ENCODE measurements at places on chromosomes 12 and 14.

GRCh38 chr12:102669056-102669455, 188.7 kb upstream of the IGF1 start:
- DNase-seq, result no peak

GRCh38 chr12:34244608-34245007, 222.3 kb downstream of the ALG10 start:
- no peak for DNase-seq

GRCh38 chr12:56688846-56689109, 694 bp upstream of the PTGES3 start:
- no peak for DNase-seq

DNA sequence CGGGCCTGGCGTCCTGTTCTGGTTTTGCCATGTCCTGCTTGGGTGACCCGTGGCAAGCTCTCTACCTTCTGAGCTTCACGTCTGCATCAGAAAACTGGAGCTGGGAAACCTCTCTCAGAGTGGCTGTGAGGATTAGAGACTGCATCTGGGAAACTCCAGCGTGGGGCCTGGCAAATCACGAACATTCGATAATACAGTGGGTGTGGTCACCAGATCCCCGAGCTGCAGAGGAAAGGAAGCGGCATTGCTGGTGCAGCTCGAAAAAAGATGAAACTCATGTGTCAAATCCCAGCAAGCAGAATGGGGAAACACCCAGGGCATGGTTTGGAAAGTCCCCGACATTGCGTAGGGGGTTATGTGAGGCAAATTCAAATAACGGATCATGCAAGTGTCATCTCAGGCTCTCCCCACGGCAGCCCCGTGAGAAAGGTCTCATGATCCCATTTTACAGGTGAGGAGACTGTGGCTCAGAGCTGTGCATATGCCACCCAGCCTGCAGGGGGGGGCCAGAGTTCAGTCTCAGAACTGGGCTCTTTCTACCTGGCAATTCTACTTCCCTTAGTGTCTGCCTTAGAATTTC, 98.1 kb upstream of the VRK1 start:
- no peak for DNase-seq

DNA sequence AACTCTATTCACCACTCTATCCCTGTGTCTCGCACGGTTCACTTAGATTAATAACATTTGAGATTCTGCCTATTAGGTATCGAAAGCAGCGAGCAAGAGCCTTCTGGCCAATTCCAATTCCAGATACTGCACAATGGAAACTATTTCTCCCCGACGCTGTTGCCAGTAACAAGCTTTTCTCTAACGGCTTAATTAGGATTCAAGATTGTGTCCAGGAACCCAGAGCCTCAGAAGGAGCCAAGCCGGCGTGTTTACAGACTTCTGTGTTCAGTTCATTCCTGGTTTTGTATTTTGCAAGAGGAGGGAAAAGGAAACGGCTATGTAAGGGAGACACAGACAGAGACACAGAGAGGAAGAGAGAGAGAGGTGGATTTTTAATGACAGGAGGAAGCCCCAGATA, 185.6 kb downstream of the DICER1 start:
- no peak for DNase-seq

GRCh38 chr12:93242154-93242972, 135.4 kb upstream of the NUDT4 start:
- DNase-seq, result no peak

DNA sequence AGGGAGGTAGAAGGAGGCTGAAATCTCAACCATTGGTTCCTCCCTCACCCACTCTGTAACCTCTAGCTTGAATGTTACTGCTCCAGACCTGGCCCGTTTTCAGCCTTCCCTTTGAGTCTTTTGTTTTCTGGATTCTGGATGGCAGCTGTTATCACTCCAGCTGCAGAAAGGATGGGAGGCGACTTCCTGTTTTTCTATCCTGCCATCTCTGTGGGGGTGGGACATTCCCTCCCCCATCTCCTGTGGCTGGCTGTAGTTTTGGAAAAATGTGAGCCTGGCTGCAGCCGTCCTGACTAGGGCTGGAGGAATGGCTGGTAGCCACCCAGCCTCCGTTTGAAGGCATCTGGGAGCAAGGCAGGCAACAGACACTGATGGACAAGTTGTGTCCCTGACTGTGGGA, 2.9 kb upstream of the PPFIBP1 start:
- DNase-seq, result no peak

DNA sequence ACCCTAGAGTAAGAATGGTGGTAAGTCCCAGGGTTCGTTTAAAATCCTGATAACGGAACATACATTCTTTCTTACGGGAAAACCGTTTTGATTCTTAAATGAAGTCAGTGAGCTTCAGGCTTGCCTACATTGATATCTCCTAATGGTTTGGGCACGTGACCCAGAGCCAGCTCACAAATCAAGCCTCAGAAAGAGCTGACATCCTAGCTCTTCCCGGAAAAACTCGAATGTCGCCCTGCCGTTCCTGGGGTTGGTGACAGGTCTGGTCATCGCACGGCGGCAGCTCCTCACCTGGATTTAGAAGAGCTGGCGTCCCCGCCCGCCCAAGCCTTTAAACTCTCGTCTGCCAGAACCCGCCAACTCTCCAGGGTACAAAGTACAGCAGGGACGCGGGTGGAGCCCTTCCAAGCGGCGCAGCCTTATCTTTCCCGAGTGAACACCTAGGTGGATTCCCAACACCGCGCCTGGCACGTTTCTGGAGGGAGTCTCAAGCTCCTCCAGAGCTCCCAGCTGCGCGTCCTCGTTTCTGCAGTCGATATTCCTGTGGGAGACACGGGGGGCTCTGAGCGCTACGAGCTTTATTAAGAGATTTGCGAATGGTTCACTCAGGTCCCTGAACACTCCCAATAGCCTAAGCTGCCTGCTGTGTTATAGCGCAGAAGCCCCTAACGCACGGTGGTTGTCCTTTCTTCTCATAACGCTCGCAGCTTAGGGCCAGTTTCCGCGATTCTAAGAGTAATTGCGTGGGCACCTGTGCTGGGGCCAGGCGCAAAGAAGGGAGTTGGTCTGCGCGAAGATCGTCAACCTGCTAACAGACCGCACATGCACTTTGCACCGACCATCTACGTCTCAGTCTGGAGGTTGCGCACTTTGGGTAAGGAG, at the start of gene SSTR1:
TSS of gene SSTR1 (plus strand) at position 169 of the 882 bp plus-strand sequence. CDS start 1,486 bp downstream, outside the sequence.
- DNase-seq, result peak; percentile 52

GRCh38 chr14:104638927-104639450, 34.4 kb upstream of the TMEM179 start:
- no peak for DNase-seq

GRCh38 chr14:36508418-36509068, 11.5 kb downstream of the NKX2-1 start:
- no peak for DNase-seq

DNA sequence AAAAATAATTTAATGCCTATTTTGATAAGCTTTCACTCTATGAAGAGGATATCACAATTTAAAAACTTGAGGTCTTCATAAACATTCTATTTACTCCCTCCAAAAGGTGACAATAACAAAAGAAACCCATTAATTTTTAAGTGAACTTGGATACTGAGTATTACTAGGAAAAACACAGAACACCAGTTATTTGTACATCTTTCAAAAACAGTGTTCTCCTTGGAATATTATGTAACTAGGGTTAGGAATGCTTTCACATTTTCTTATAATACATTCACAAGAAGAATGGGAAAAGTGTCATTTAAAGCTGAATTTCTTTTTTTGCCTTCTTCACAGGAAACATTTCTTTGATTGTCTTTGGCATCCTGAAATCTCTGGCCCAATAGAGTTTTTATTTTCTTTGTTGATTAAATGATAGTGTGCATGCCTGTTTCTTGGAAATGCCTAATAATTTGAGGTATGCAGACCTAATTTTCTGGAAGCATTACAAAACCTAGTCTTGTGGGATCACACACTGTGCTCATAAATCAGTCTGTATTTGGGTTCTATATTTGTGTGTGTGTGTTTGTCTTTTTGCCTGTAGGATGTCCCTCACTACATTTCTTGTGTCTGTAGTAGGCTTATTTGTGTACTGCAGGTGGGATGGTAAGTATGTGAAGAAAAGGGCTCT, 76.5 kb downstream of the WNK1 start:
- DNase-seq, result no peak

- no peak for DNase-seq
Observed at GRCh38 chr12:12803186-12803585, 10.0 kb upstream of the DDX47 start.

DNA sequence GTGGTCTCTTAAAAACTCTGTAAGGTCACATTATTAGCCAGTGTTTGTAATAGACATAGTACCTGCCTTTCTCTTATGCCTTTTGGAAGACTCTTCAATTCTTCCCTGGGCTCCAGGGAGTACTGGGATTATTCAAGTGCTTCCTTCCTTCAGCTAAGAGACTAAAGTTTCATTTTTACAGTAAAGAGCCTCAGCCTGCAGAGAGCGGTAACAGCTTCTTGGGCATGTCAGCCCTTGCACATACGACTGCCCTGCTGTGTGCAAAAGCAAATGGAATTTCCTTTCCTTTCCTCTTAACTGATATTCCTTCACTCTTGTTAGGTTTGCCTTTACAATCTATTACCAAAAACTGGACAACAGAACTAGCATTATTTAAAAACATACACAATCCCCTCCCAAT, 32.9 kb upstream of the AMIGO2 start:
- DNase-seq, result no peak

- DNase-seq, result no peak
Observed at GRCh38 chr12:49880756-49881414, 22.8 kb downstream of the FAIM2 start.

DNA sequence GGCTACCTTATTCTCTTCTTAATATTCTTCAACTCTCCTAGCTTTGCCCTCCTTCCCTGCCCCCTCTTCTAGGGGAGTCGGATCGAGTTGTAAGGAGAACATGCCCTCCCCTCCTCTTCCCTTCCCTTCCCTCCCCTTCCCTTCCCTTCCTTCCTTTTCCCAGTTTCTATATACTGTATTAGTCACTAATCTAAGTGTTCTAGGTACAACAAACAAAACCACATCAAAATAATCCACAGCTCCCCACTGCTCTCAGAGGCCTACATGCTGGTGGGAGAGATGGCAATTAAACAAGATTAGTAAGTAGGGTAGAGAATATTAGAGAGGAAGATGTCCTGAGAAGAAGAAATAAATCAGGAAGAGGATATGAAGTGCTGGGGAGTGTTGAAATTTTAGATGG, 119.9 kb upstream of the PZP start:
- DNase-seq, result no peak

DNA sequence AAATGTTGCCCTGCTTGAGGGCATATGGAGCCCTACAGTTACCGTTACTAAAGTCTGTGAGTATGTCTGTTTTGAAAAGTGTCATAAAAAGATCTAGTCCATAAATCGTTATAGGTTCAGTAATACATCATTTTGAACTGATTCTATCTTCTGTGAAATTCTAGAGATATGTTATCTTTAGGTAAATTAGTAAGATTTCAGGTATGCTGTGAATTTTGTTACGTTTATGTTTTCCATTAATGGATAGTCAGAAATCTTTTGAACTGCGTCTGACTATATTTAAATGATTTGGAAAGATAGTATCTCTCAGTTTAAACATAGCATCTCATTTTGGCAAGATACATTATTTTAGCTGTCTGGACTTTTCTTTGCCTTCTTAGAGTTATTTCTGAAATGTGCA, 8.3 kb downstream of the ALG10 start:
- no peak for DNase-seq

- DNase-seq, result no peak
Observed at GRCh38 chr14:55449116-55449515, 8.7 kb upstream of the TBPL2 start.

GRCh38 chr14:34722723-34723545, 8.5 kb upstream of the CFL2 start:
- peak; percentile 23 for DNase-seq

- DNase-seq, result no peak
Observed at GRCh38 chr14:34000396-34000795, 49.5 kb upstream of the EGLN3 start.

DNA sequence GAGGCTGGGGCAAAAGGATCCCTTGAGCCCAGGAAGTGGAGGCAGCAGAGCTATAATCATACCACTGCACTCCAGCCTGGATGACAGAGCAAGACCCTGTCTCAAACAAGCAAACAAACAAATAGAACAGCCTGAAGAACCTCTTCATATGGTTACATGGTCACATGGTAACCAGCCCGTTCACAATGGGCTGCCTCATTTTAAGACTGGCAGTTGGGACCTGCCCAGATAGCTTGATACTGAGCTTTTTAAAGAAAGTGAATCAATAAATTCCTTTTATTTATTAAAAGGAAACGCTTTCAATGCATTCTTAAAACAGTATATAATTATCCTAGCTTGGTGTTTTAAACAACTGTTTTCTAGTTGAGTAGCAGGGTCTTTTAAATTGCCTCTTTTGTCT, 10.5 kb downstream of the MLXIP start:
- peak; percentile 20 for DNase-seq

GRCh38 chr12:6200256-6201212, at the start of gene CD9:
Gene CD9 (plus strand): TSS chr12:6200400. CDS start chr12:6200500, 100 bp downstream.
- no peak for DNase-seq

DNA sequence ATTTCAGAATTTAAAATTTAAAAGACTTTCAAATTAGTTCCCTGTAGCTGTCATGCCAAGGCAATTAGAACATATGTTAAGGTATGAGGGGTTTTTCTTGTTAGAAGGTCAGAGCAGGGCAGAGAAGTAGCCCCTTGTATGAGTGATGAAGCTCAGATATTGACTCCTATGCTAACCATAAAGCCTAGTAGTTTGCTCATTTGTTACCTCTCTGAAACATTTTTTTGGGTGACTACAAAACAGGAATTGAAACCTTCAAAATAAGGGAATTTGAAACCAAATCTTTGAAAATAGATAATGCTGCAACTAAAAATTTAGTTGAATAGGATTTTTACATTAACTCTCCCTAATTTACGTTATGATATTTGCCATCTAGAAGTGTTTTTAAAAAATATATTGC, 333.5 kb downstream of the NAV3 start:
- DNase-seq, result no peak

DNA sequence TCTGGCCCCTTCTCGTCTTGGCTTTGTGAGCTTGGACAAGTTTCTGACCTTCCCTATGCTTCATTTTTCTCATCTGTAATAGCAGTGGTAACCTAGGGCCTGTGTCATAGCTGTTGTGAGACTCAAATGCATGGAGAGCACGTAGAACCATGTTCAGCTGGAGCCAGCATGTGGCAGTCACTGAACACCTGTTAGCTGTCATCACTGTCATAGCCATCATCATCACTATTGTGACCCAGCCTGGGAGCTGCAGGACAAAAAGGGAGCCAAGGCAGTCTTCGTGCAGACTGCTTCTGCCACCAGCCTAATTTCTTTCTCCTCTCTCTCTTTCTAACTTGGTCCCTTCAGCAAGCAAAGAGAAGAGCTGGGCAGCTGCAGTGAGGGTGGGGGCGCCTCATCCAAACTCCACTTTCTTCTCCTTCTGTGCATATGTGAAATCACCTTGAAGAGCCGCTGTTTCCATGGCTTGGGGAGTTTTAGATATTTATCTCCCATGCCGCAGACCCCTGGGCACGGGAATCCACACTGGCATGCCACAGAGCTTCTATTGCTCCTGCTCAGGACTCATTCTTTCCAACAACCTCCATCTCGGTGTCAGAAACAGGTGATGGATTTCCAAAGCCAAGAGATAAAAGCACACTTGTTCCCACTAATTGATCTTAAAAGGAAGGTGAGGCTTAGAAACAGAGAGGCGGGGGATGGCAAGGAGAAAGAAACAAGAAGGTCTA, 87.0 kb downstream of the SRRM4 start:
- no peak for DNase-seq
